Stimulated activated CD8-positive, alpha-beta memory T cell treated with anti-CD3 and anti-CD28 coated beads, Interleukin-7, amount 100 ng/mL, for 1 hour (primary cell): ENCODE measurements at places on chromosomes 4 and X.

DNA sequence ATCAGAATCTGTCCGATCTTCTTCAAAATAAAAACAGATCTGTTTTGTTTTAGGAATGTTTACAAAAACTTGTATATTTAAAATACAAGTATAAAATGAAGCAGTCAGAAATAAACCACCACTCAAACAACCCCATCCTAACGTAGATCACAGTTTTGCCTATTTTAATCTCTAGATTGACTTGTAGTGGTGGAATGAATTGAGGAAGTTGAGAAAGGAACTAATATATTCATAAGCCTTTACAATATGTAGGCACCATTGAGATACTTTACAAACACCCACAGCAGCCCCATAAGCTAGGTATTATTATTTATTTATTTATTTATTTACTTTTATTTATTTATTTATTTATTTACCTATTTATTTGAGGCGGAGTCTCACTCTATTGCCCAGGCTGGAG is 52.3 kb upstream of the KLF3 start:
- DNase-seq: no peak

DNA sequence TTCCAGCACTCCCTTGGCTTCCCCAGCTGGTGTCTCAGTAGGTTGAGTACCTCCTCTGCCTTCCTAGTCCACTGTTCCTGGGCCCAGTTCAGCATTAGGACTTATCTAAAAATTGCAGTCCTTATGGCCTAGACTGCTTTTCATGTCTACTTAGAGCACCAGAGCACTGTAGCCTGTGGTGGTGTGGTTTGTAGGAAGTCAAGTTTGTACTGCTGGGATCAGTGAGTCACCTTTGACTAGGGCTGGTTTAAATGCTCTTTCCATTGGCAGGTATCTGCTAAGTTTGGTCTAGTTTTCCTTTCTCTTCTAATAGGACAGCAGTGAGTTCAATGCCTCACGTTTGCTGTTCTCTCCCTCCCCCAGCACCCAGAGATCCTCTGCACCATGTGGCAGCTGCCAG is 233.6 kb upstream of the WDFY3 start:
- no peak for DNase-seq

GRCh38 chr4:162162672-162163071 is 1.1 kb downstream of the FSTL5 start:
- DNase-seq: no peak

- DNase-seq: no peak
Measured at GRCh38 chrX:118760025-118760424, 32.6 kb downstream of the IL13RA1 start.

- DNase-seq: no peak
Measured at GRCh38 chrX:10582945-10583344, 37.4 kb downstream of the MID1 start.

- no peak for DNase-seq
Measured at GRCh38 chr4:142324572-142324971, 521.5 kb downstream of the INPP4B start.

GRCh38 chrX:96703816-96704215 is 19.2 kb downstream of the DIAPH2 start:
- DNase-seq: no peak

- DNase-seq: no peak
Measured at GRCh38 chr4:159052315-159052714, 50.6 kb upstream of the RAPGEF2 start.
